ENCODE measurements at places on chromosomes 7 and 10.

- DNase-seq, result no peak
These were observed 25.0 kb upstream of the LOXL4 start for GRCh38 chr10:98292971-98293370.

- DNase-seq, result no peak
These were observed 4.9 kb downstream of the CPN1 start for GRCh38 chr10:100076750-100077149.

GRCh38 chr10:124222318-124222987 lies 129.1 kb upstream of the CHST15 start:
- no peak for DNase-seq

GRCh38 chr10:48399056-48399541 lies 92.6 kb downstream of the MAPK8 start:
- no peak for DNase-seq

DNA sequence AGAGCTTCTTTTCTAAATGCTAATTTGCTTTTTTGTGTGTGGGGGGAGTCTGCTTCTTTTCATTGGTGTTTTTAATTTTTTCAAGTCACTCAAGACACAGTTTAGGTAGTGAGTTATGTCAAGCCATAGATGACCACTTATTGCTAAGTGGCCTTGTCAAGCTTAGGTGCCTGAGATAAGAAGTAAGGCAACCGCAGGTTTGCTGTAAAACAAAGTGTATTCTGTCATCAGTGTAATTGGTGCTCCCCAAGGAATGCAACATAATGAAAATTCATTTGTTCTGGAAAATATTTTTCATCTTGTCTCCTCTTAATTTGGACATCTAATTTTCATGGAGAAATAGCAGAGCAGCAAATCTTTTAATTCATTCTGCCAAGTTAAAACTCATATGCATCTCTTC lies 249.6 kb downstream of the EXOC4 start:
- no peak for DNase-seq

GRCh38 chr7:30369879-30370278 lies 85.5 kb downstream of the ZNRF2 start:
- DNase-seq, result no peak
